ENCODE measurements at places on chromosomes 16 and 17. TPM values are rescaled to one million over a fixed set of nuclear protein-coding genes. Genes with fewer than 3 reads are reported as not detected.

CTRB1 gene
- not detected for total RNA-seq

SEC14L5 gene
- 0.21 TPM for total RNA-seq

GRCh38 chr17:68514831-68515635 lies 2.8 kb downstream of the PRKAR1A start:
- DNase-seq = peak; percentile 100

- DNase-seq = no peak
Observed at GRCh38 chr17:7336240-7337175, at the start of gene ACAP1. Gene ACAP1 (plus strand): TSS chr17:7336529. CDS start chr17:7336735, 206 bp downstream.

- no peak for DNase-seq
Observed at GRCh38 chr16:65024767-65025178, 97.1 kb downstream of the CDH11 start.

GRCh38 chr17:6661464-6661848 lies 9.9 kb downstream of the C17orf100 start:
- DNase-seq = no peak

DNA sequence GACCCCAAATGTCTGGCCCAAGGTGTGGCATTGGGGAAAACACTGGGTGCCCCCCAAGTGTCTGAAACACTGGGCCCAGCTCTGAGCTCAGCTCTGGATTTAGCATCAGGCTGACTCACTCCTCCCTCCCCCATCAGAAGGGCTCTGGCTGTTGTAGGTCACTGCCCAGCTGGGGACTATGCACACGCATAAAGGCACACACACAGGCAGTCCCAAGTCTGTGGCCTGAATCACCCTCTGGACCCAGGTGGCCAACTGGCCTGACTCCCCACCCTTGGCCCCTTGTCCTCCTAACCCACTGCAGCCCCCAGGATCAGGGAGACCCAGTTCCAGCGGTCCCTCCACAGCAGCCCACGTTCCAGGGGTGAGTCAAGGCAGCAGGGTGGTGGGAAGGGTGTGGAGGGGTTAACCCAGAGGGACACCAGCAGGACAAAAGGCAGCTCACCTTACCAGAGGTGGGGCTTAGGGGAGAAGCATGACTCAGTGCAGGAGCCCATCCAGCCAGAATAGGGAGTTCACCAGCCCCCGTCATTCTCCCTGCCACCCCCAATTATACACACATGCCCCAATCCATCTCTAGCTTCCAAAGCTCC lies 47.0 kb downstream of the MYO18A start:
- no peak for DNase-seq
